Stimulated activated CD8-positive, alpha-beta memory T cell treated with anti-CD3 and anti-CD28 coated beads, Interleukin-4, amount 100 ng/mL, for 4 hours (primary cell): ENCODE measurements at places on chromosomes 16 and 17.

- DNase-seq = no peak
Measured at GRCh38 chr16:65075877-65076276, 46.0 kb downstream of the CDH11 start.

- DNase-seq = no peak
Measured at GRCh38 chr16:31008149-31008548, 2.3 kb downstream of the STX1B start.

GRCh38 chr16:78452025-78452555, 352.6 kb downstream of the WWOX start:
- no peak for DNase-seq

GRCh38 chr16:19559242-19559910, 3.9 kb downstream of the VPS35L start:
- no peak for DNase-seq

DNA sequence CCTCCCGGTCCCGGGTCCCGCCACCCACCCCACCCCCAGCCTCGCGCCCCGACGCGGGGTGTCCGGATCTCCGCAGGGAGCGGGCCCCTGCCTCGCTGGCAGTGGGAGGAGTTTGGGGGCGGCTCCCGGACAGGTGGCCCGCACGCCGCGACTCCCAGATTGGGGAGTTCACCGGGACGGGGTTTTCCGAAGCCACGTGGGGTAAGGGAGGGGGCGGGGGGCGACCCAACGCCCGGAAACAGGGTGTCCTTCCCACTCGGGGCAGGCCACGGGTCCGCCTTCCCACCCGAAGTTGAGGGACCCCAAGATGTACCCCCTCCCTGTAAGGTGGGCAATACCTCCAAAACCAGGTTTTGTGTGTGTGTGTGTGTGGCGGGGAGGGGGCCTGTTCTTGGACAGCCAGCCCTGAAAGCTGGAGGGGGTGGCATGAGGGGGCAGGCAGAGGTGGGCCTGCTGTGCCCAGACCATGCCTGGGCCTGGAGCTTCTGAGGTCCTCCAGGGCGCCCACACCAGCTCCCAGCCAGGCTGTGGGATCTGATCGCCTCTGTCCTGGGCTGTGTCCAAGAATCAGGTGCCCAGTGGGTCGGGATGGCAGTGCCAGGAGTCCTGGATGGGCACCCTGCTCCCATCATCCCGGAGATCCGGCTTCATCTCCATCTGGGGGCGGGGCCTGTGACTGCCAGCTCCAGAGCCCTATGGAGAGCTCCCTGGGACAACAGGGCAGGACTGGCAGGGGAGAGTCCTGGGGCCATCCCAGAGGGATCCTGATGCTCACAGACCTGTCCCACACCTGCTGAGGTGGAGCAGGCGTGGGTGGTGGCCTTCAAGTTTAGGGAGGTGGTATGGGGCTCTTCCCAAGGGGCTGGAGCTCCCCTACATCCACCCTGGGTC, 767 bp downstream of the SYNGR2 start:
- peak; percentile 33 for DNase-seq

DNA sequence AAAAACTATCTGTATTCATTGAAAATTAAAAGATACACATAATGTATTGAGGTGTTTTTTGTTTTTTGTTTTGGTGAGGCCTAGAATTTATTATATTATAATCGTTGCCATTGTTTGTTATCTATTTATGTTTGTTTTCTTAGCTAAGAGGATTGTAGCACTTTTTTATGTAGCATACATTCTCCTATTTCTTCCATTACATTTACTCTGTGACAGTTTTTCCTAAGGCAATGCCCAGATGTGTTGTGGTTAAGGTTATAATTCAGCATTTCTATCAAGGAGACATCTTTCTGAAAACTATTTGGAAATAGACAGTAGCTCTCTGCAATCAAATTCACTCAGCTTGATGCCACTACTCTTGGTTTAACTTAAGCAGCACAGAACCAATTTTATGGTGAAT, 161.6 kb downstream of the PPM1E start:
- DNase-seq = no peak

- DNase-seq = no peak
Measured at GRCh38 chr17:81102352-81102751, 63.0 kb upstream of the PVALEF start.

- no peak for DNase-seq
Measured at GRCh38 chr17:64138441-64138840, 8.5 kb upstream of the ERN1 start.

GRCh38 chr17:17944743-17945142, 27.5 kb downstream of the TOM1L2 start:
- DNase-seq = no peak

DNA sequence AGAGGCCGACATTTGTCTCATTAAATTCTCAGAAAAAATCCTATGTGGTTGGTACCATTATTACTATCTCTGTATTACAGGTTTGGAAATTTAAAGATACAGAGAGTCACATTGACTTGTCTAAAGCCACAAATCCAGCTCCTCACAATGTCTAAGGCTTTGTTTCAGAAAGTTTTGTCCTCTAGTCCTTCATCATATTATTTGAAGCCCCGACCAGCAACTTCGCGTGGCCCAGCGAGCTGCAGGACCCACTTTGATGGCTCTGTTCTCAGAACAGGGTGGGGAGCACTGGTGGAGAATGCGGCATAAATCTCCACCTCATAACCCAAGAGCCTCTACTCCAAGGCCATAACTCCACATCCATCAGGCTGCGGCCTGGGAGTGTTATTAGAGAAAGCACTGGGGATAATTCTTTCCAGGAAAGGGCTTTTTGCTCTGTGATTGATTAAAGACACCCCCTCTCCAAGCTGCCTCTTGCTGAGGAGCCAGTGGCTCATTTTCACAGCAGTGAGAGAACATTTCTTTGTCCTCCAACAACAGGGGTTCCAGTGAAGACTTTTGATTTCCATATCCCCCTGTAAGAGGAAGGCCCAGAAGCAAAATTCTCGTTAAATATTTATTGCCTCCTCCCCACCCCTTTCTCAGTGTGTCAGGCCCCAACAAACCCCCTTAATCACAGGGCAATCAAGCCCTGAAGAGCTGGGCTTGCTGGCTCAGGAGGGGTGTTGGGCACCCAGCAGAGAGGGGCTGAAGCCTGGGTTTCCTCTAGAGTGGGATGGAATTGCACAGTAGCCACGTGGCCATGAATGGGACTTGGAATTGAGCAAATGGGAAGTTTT, 113.7 kb upstream of the CDH11 start:
- no peak for DNase-seq

DNA sequence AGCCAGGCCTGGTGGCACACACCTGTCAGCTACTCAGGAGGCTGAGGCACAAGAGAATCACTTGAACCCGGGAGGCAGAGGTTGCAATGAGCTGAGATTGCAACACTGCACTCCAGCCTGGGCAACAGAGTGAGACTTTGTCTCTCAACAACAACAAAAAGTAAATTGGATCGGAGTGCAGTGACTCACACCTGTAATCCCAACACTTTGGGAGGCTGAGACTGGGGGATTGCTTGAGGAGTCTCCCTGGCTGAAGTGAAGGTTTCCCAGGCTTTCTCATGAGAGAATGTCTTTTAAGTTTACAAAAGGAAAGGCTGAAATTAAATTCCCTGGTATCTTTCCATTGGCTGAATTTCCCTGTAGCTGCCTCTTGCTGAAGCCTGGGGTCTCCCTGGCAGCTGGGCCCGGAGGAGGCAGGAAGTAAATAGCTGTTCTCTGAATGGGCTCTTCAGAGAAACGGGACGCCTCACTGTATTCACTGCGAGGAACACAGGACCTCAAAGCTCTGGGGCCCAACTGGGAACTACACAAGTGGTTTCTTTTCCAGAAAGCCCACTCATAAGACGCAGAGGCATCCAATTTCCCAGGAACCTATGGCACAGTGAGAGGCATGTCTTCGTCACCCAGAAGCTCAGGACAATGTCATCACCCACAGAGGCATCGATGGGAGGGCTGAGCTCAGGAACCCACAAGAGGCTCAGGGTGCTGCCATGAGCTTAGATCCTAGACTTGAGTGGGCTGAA, 77.4 kb upstream of the SMURF2 start:
- DNase-seq = no peak

DNA sequence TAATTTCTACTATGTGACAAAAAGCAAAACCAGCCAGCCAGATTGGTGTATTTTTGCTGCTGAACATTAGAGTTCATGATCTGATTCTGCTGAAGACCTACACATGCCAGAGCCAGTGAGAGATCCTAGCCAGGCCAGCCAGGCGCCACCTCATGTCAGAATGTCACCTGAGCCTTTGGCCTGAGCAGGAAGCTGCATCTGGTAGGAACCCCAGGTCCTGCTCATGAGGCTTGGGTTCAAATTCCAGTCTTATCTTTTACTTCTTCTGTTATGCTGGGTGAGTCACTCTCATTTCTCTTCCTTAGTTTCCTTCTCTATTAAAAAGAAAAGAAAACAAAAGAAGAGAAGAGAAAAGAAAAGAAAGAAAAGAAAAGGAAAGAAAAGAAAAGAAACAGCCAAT, 585.1 kb upstream of the CDH5 start:
- no peak for DNase-seq

- no peak for DNase-seq
Measured at GRCh38 chr16:89261691-89262563, 44.4 kb downstream of the ZNF778 start.
